Tibial nerve (tissue), 4 donors: ENCODE measurements at places on chromosomes 1 and 21.

DNA sequence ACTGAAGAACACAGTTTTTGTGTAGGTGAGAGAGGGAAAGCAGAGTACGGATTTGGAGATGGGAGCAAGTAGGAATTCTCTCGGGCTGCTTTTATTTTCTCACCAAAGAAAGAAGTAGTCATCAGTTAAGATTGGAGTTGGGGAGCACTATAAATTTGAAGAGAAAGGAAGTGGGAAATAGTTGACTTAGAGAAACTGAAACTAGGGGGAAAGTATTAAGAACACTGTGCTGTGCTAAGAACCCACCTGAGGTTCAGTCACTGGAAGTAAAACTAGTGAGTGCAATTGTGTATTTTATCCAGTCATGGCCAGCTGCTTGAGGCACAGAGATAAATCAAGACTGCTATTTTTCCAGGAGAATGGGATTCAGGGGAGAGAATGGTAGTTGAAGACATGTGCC lies 37.4 kb downstream of the CLCC1 start:
- no peak for DNase-seq

GRCh38 chr1:41631971-41632370 lies 147.5 kb upstream of the EDN2 start:
- DNase-seq = no peak

- DNase-seq = no peak
These were observed 42.8 kb upstream of the ATF3 start for GRCh38 chr1:212565571-212566305.

- DNase-seq = no peak
These were observed 3.2 kb downstream of the RNF187 start for GRCh38 chr1:228490120-228491078.

GRCh38 chr1:175576865-175577264 lies 166.5 kb downstream of the TNR start:
- no peak for DNase-seq

GRCh38 chr1:156726549-156727226 lies 1.6 kb upstream of the METTL25B start:
- DNase-seq = peak; percentile 77

DNA sequence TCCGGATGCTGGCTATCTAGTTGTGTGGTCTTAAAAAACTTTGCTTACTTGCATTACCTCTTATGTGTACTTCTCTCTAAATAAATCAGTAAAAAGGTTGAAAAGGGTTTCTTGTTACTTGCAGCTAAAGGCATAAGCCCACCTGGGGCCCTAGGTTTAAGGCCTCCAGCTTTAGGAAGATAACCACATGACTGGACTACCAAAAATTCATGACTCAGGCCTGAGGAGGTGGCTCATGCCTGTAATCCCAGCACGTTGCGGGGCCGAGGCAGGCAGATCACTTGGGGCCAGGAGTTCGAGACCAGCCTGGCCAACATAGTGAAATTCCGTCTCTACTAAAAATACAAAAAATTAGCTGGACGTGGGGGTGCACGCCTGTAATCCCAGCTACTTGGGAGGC lies 142.9 kb downstream of the APP start:
- DNase-seq = no peak

GRCh38 chr1:237383791-237384190 lies 341.8 kb downstream of the RYR2 start:
- DNase-seq = no peak

DNA sequence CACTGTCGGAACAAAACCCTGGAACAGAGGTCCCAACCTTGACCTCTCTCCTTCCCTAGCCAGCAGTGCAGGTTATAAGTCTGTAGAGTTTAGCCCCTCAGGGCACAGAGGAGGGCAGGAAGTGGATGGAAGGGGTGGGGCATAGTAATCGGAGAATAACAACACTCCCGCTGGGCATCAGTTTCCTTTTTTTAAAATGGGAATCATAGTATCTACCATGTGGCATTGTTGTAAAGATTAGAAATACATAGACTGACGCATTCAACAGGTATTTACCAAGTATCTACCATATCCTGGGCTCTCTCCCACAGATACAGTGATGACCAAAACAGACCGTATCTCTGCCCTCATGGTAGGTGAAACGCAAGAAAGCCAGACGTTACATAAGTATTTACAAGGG lies 24.9 kb upstream of the ATF3 start:
- DNase-seq = no peak

DNA sequence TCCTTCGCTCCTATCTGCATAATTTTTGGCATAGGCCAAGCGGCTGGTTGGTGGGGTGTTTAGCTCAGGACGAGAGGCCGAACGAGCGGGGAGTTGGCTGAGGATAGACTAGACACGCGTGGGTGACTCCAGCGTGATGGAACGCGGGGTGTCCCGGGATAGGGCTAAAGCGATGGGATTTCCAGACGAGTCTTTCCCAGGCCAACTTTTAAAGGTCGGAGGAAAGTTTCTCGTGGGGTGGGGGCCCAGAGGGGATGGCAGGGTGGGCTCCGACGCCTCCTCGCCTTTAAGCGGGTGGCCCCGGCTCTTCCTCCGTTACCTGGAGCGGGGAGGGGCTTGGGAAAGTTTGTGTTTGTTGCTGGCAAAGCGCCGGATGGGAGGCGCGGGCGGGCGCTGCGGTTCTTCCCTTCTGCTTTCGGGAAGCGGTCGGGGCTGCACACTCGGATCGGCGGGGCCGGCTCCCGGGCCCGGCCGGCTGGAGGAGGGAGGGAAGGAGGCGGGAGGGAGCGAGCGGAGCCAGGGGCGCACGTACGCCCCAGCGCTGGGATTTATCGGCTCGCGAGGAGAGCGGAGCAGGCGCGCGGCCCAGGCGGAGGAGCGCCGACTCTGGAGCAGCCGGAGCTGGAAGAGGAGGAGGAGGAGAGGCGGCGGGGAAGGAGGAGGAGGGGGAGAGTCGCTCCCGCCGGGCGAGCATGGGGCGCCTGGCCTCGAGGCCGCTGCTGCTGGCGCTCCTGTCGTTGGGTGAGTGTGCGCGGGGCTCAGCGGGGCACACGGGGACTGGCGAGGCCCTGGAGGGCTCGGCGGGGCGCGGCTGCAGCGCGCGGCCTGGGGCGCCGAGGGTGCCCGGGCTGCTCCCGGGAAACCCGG lies at the start of gene PTGFRN:
PTGFRN (plus strand) TSS at position 405 of the 867 bp plus-strand sequence; CDS start at position 693, 288 bp downstream.
- DNase-seq = no peak

DNA sequence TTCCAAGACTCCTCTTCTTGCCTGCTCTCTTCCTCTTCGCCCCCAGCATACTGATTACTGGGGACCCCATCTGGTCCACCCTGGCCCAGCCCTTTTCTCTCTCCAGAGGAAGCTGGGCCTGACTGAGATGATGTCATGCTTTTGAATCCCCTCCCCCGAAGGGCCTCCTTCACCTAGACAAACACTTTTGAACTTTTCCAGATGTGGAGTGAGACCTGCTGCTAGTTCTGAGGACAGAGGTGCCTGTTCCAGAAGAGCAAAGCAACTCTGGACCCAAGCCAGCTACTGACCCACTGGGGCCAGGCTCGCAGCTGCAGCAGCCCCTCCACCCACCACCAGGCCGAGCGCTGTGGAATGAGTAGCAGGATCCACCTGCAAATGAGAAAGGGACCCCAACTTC lies 8.4 kb downstream of the CD34 start:
- no peak for DNase-seq

DNA sequence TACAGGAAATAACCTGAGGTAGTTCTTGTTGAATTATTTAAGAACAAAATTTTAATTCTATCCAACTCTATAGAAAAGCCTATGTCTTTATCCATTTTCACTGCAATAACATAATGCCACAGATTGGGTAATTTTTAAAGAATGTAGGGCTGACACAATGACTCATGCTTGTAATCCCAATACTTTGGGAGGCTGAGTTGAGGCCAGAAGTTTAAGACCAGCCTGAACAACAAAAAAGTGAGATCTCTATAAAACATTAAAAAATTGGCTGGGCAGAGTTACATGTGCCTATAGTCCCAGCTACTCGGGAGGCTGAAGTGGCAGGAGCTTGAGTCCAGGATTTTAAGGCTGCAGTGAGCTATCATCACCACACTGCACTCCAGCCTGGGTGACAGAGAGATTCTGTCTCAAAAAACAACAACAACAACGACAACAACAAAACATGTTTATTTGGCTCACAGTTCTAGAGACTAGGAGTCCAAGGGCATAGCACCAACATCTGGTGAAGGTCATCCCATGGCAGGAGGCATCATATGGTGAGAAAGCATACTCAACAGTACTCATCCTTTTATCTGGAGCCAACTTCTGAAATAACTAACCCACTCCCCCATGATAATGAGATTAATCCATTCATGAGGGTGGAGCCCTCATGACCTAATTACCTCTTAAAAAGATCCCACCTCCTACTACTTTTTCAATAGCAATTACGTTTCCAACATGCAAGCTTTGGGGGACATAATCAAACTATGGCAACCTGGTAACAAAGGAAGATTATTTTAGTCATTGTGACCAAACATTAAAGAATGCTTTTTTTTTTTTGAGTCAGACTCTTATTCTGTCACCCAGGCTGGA lies 59.6 kb downstream of the ABL2 start:
- no peak for DNase-seq

- no peak for DNase-seq
These were observed 16.5 kb upstream of the RABGAP1L start for GRCh38 chr1:174142836-174143235.

- DNase-seq = no peak
These were observed 15.8 kb upstream of the ZNF678 start for GRCh38 chr1:227547310-227548118.

- no peak for DNase-seq
These were observed 509.3 kb upstream of the LRRC7 start for GRCh38 chr1:69058454-69058853.

GRCh38 chr1:222250376-222250775 lies 297.5 kb downstream of the HHIPL2 start:
- no peak for DNase-seq

DNA sequence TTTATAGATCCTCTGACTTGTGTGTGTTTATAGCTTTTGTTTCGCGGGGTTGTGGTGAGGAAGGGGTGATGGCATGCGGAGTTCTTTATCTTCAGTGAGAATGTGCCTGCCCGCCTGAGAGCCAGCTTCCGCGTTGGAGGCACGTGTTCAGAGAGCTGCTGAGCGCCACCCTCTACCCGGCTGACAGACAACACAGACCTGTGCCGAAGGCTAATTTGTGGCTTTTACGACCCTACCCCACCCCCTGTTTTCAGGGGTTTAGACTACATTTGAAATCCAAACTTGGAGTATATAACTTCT lies 14.4 kb upstream of the CD101 start:
- no peak for DNase-seq

DNA sequence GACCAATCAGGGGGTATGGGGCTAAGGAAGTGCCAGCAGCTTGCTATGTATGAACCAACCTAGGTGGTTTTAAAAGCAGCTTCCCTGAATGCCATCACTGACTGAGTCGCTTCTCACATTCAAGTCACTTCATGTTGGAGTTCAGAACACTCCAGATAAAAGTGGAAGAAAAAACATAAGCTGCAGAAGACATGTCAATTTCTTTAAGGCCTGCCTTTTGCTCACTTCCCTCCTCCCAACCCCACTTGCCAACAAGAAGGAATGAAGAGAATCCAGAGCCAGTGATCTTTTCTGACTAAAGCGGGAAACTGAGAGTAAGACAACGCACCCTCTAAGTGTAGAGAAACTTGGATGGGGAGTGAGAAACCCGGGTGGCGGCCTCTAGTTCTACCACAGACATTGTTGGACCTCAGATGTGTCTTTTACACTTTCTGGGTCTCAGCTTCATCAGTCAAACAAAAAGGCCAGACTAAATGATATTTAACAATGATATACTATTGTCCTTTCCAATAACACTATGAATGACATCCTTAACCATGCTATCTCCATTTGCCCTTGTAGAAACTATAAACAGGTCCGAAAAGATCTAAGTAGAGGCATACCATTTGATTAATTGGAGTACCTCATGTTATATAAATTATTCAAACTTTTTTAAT lies 54.1 kb downstream of the LUZP1 start:
- no peak for DNase-seq

DNA sequence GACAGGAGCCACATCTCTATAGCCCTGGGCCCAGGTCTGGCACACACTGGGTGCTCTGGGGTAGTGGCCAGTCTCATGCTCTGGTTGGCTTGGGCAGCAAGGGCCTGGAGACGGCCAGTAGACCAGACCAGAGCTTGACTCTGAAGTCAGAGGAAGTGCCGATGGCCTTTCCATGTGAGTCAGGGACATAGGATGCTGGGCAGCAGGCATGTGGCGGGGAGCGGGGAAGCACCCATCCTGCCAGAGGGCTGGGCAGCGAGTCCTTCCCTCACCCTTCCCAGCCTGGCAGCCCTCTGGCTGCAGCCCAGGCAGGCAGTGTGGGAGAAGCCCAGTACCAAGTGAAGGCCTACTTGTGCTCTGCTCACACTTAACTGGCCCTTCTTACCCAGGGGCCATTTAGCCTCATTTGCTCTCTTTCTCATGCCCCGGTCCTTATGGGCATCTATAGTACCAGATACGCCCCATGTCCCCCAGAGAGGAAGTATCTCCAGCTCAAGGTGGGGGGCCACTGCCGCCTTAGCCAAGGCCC lies 3.3 kb downstream of the GPR153 start:
- no peak for DNase-seq

GRCh38 chr1:84078842-84079202 lies 65.2 kb upstream of the PRKACB start:
- DNase-seq = no peak

GRCh38 chr1:79549201-79549600 lies 542.7 kb upstream of the ADGRL4 start:
- no peak for DNase-seq

- no peak for DNase-seq
These were observed 18.7 kb downstream of the EDN2 start for GRCh38 chr1:41465741-41466140.

- DNase-seq = no peak
These were observed 30.3 kb upstream of the MUTYH start for GRCh38 chr1:45370575-45370974.

DNA sequence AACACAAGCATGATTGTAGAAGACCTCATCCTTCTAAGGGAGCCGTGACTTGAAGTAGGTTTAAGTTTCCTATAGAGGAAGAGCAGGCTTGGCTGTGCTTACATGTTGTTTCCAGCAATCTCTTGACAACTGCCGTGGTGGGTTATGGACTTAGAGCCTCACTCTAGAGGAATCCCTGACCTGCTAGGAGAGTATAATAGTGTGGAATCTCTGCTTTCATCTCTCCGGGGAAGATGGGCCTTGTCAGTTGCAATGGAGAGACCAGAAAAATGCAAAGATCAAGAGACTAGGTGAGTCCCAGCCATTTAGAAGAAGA lies 137.6 kb downstream of the MIS18A start:
- DNase-seq = no peak

GRCh38 chr1:63682936-63683335 lies 89.7 kb downstream of the PGM1 start:
- no peak for DNase-seq

- DNase-seq = no peak
These were observed 12.5 kb upstream of the GUCA2A start for GRCh38 chr1:42176902-42177519.

GRCh38 chr21:42304556-42305454 lies 10.4 kb downstream of the TFF3 start:
- DNase-seq = no peak

DNA sequence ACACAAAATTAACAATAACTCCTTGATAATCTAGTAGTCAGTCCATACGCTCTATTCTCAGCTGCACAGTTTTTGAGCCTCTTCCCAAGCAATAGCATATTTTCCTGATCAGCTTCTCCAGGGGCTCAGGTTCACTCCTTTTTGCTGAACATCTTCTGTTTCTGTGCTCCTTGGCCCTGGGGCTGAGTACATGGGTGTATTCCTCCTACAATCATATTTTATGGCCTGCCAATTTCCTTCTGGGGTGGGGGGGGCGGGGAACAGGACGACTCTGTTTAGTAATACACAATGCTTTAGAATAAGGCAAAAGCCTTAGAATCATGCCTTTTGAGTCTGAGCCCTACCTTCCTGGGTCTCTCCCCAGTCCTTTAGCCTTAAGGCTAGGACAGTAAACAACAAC lies 8.5 kb downstream of the CLDN19 start:
- no peak for DNase-seq
